Stimulated activated CD4-positive, alpha-beta T cell treated with anti-CD3 and anti-CD28 coated beads, Interleukin-15, amount 100 ng/mL, for 1 hour (primary cell): ENCODE measurements at places on chromosomes 6 and 20.

- no peak for DNase-seq
Observed at GRCh38 chr6:99689916-99690685, 83.5 kb downstream of the PRDM13 start.

DNA sequence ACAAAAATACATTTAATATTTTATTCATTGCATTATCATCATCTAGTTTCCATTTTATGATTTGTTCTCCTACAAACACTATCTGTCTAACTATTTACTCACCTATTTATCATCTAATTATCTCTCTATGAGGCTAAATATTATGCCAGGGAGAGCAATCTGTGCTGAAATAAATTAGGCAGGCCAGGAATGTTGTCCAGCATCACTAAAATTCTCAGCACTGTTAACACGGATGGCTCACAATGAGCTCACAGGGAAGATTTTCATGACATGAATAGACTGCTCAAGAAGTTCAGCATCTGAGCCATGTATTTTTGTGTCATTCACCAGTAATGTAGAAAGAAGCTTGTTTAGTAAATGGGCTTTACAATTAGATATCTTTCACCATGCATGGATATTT is 1277.2 kb downstream of the GRIK2 start:
- DNase-seq: no peak

DNA sequence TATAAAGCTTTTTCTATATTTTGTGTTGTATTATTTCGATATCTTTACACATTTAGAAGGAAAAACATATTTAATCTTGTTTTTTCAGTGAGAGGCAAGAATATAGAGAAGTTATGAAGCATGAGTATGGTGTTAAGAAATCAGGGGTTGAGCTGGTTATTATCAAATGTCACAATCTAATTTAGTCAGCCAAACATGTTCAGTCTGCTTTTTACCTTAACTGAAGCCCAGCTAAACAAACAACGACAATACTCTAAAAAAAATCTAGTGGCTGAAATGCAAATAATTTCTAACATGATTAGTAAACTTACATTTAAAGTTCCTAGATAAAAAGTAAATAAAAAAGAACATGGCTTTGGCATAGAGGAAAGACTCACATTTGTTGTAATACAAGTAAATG is 433.8 kb upstream of the NRSN1 start:
- no peak for DNase-seq

- DNase-seq: no peak
Observed at GRCh38 chr6:15901141-15902115, 227.5 kb upstream of the MYLIP start.

DNA sequence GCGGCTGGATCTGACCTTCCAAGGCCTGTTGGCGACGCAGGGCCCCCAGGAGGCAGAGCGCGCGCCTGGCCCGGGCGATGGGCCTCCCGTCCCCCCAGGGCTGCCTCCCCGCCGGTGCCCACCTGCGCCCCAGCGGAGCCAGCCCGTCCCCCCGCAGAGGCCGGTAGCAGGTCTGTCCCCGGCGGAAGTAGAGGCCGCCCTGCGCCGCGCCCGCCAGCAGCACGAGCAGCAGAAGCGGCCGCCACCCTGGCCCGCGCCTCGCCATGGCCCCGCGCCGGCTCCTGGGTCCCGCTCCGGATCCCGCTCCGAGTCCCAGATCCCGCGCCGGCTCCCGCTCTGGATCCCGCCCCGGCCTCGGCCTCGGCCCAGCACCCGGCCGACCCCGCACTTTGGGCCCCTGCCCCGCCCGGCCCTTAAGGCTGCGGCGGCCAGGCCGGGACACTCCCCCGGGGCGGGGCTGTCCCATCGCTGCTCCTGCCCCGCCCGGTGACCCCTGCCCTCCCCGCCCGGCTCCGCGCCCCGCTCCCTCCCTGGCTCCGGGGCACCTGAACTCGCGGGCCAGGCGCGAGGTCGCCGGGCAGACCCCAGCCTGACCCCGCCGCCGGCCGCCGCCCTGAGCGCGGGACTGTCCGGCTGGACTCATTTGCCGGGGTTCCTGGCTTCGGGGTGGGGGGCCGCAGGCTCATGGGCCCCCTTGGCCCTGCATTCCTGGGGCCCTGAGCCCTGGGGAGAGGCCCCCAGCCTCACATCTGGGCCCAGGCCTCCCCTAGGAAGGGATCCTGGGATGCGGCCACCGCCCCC is at the start of gene CTSZ:
Gene CTSZ (minus strand): TSS at position 391 of the 801 bp plus-strand sequence. CDS start 126 bp downstream, at position 265.
- DNase-seq: peak; percentile 42

- no peak for DNase-seq
Observed at GRCh38 chr6:98203170-98203806, 631.1 kb upstream of the POU3F2 start.

GRCh38 chr6:143675946-143676345 is 1.8 kb upstream of the PHACTR2 start:
- DNase-seq: no peak

GRCh38 chr20:31560094-31560745 is 44.9 kb upstream of the ID1 start:
- DNase-seq: peak; percentile 40

GRCh38 chr6:32460528-32460927 is 20.8 kb downstream of the HLA-DRA start:
- DNase-seq: no peak

DNA sequence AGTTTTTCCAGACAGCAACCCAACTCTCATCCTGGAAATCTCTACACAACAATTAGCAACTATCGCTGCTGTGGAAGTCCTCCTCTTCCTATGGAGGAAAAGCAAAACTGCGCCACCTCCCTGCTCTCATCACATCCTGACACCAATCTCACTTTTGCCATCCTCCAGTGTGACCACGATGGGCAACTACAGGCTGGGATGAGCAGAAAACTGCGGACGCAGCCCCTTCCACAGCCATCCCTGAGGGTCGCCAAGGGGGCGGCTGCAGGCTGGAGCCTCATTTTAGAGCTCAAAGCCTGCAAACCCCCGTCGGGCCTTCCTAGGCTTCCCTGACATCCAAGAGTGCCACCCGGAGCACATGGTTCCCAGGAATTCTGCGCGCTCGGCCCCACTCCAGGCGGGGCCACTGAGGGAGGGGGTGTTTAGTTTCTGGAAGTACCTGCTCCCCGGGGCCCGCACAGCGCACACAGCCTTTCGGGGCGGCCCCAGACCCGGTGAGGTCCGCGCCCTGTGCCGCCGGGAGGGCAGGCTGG is 1.2 kb downstream of the TCFL5 start:
- DNase-seq: no peak

DNA sequence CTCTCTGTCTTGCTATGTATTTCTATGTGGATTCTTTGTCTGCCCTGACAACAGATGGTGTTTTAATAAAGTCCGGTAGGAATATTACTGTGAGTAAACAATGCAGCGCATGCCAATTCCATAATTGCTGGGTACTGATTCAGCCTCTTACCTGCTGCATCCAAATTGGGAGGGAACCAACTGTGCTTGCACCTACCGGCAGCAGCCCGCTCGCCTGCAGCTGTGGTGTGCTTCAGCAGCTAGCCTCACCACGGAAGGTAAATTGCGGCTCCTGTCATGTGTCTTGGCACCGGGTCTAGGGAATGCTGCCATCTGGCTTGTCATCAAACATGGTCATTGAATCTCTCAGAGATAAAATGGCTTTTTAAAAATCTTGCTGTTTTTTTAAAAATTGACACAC is 704.8 kb upstream of the SLC35B3 start:
- DNase-seq: no peak

- no peak for DNase-seq
Observed at GRCh38 chr6:29520232-29520631, 32.5 kb upstream of the MAS1L start.

DNA sequence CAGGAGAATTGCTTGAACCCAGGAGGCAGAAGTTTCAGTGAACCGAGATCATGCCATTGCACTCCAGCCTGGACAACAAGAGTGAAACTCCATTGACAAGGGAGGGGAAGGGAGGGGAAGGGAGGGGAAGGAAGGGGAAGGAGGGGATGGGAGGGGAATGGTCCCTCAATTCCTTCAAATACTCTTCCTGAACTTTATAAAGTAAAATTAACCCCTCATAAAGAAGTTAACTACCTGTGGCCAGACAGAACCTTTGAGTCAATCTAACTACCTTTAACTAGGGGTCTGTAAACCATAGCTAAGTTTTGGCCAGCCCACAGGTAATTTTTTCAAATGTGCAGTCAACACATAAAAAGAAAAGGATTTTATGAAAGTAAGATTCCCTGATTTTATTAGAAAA is 131.0 kb downstream of the ZMYND8 start:
- no peak for DNase-seq

DNA sequence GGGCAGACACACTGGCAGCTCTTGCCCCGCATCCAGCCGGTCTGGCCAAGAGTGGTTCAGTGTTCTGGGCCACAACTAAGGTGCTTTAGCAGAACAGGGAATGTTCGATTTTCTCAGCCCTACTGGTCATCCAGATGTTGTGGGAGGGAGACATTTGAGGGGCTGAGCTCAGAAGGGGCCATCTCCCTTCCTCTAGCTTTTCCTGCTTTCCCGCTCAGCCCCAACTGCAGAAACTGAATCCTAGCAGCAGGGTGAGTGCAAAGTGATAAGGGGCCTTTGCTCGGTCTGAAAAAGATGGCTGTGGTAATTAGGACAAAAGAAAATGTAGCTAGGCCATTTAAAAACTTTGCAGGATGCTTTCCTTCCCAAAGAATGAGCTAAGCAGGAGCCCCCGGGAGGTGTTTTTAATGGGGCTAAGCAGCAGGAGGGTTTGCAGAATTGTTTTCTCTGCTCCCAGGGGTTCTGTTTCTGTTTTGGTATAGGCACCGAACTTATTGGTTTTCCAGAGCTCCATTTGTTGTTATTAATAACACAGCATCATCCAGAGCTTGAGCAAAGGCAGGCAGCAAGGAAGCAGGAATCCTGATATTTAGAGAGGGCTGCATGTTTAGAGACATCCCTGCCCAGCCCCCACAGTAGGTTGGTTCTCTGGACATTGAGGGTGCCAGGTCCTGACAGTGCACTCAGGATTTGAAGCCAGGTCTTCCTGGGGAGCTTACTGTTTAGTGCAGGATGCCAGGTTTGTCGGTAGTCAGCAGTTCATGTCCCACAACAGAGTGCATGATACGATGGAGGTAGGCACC is 210.9 kb downstream of the SLC24A3 start:
- DNase-seq: no peak

GRCh38 chr20:57683881-57684807 is 25.7 kb downstream of the PMEPA1 start:
- no peak for DNase-seq

DNA sequence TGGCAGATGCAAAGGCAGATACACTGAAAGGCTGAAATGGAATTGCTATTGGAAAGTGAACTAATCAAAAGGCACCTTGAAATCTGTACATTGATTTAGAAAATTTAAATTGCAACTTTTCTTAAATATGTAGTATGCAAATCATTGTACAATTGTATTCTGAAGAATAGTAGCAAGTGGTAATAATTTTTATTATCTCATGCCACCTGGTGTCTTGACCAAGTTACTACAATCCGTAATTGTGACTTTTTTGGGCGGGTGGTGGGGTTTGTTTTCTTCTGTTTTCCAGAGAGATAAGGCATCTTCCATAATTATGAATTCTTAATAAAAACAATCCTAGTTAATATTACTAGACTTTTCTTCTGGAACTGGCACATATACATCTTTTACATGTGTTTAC is 12.5 kb upstream of the BCKDHB start:
- DNase-seq: no peak

DNA sequence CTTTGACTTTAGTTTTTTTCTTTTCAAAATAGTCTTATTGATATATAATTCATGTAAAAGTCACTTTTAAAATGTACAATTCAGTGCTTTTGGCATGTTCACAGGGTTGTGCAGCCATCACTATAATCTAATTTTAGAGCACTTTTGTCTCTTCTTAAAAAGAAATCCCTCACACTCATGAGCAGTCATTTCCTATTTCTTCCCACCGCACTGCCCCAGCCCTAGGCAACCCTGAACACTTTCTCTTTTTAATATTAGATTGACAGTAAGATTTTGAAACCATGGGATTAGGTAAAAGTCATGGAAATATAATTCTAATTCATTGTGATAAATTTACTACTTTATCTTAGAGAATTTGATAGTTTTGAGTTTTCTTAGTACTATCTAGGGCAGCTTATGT is 309.4 kb downstream of the UTRN start:
- no peak for DNase-seq

- no peak for DNase-seq
Observed at GRCh38 chr6:157879034-157879872, 56.2 kb downstream of the SNX9 start.

GRCh38 chr20:59491884-59492283 is 112.5 kb upstream of the PHACTR3 start:
- no peak for DNase-seq

DNA sequence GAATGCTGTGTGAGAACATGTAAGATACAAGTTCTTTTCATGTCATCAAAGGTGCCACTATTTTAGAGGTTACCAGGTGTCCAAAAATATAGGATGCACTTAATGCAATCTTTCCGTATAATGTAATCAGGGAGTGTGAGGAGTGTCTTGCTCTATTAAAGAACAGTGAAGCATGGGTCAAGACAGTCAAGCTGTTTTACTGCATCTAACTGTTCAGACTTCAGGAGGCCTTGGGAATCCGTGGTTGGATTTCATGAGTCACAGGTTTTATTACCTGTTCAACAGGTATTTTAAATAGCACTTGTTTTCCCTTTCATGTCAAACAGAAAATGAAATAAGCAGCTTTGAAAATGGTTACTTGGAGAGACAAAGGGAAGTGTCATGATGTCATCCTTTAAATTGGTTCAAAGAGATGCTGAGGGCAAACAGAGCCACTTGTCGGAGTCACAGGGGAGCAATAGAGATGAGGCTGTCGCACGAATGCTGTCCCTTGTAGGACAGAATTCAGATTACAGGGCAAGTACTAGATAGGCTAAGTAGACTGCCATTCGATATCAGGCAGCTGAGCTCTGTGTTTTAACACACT is 621.5 kb downstream of the QKI start:
- no peak for DNase-seq

DNA sequence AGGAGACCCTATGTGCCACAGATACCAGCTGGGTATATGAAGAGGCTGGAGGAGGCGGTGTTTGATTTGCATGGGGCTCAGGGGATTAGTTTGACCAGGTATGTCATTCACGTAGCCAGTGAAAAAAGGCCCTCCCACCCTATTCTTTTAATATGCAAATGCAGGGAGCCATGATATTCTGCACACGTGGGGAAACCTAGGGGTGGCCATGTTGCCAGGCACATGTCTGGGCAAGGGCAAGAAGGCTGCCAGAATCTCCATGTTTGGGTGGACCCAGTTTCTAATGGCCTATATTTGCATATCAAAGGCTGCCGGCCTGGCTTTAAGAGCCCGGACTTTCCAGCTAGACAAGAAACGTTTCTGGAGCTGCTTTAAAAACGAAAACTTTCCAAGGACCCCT is 60.4 kb downstream of the SOX4 start:
- DNase-seq: no peak

DNA sequence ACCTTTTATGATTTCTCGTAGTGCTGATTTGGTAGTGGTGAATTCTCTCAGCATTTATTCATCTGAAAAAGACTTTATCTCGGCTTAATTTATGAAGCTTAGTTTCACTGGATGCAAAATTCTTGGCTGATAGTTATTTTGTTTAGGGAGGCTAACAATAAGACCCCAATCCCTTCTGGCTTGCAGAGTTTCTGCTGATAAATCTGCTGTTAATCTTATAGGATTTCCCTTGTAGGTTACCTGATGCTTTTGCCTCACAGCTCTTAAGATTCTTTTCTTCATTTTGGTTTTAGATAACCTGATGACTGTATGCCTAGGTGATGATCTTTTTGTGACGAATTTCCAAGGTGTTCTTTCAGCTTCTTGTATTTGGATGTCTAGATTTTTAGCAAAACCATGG is 388.7 kb downstream of the UTRN start:
- DNase-seq: no peak

- DNase-seq: no peak
Observed at GRCh38 chr20:57394121-57395082, 3.2 kb downstream of the RBM38 start.
